ENCODE measurements at places on chromosomes 2 and 18.

DNA sequence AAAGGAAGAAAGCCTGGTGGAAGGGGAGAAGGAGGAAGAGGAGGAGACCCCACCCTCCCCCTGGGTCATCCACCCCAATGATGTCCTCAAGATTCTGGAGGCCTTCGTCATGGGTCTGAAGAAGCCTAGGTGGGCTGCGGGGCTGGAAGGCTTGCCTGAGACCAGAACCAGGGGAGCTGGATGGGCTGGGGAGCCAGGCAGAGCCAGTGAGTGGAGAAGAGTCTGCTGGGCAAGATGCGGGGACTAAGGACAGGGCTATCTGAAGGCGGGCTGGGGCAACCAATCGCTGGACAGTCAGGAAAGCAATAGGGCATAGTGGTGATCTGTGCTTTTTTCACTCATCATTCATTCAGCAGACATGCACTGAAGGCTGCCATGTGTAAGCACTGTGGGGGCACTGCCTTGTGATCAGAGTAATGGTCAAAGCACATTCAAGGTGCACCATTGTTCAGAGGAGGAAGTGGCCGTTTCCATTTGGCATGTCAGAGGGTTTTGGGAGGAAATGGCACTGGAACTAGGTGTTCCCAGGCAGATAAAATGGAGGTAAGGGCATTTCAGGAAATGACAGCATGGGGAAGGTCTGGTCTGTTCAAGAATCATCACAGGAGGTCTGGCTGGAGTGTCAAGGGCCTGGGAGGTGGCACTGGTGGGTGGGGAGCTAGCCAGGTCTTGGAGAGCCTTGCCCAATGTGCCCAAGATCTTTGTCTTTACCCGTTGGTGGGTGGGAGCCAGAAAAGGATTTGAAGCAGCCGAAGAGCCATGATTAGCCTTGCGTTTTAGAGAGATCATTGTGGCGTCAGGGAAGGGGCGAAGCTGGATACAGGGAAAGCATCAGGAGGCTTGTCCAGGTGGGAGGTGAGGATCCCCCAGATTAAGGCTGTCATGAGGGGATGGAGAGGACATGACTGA, 24.2 kb downstream of the OTOF start:
- DNase-seq: no peak

DNA sequence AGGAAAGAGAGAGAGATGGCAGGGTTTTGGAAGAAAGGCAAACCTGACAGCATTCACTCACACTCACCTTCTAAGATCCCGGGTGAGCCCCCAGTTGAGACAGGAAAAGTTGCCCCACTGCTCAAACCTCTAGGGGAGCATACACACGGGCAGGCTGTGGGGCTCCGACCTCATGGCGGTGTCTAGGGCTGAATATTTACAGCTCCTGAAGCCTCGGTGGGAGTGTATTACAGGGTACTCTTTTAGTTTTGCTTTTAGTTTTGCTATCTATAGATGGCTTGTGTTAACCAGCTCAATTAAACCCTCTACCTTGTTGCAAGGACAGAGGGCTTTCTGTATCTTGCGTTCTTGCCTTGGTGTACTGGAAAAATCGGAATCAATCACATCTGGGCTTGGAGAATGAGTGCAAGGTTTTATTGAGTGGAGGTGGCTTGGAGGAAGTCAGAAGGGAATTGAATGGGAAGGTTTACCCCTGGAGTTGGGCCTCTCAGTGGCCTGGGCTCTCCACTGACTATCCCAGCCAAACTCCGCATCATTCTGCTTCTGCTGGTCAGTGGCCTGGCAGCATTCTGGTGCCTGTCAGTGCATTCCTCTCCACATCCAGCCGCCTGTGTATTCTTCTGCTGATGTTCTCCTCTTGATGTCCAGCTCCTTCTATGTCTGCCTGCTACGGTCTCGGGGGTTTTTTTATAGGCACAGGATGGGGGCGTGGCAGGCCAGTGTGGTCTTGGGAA, 10.1 kb upstream of the IFIH1 start:
- DNase-seq: no peak

- DNase-seq: no peak
These were observed 1.5 kb downstream of the KLF7 start for GRCh38 chr2:207164006-207164831.

DNA sequence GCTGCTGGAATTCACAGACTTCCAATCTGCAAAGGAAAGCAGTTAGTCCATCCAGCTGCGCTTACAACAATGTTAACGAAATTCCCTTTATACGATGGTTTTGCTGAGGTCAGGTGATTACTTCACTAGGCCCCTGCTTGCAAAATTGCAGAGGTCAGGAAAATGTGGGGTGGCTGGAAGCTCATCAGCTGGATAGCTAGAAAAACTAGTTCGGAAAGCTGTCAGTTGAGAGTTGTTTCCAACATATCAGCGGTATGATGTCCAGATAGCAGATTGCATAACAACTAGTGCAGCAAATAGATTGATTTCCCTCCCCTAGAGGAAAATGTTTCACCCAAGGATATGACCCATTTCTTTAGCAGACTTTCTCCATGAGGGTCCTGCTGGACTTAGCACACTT, 2021.1 kb upstream of the CELF4 start:
- DNase-seq: no peak

- DNase-seq: no peak
These were observed 2.5 kb upstream of the FAP start for GRCh38 chr2:162245781-162246180.
